Activated CD4-positive, alpha-beta T cell treated with anti-CD3 and anti-CD28 coated beads, Interleukin-2, amount 10 ng/mL, durations not matched to agents 7 days and 5 days (primary cell): ENCODE measurements at places on chromosomes 11 and 22. TPM values are rescaled to one million over a fixed set of nuclear protein-coding genes. Genes with fewer than 3 reads are reported as not detected.

GVQW3 gene
- total RNA-seq: 5.5 TPM

SEC14L6 gene
- not detected for total RNA-seq

FAM227A gene
- not detected for total RNA-seq

KCTD14 gene
- total RNA-seq: 0.19 TPM

RELT gene
- total RNA-seq: 22.0 TPM

TIGD3 gene
- 0.42 TPM for total RNA-seq

OR51B5 gene
- total RNA-seq: not detected

RAB39A gene
- not detected for total RNA-seq

MOGAT2 gene
- not detected for total RNA-seq

KCNC1 gene
- total RNA-seq: not detected

MAPK12 gene
- total RNA-seq: 2.9 TPM

DDB1 gene
- 222 TPM for total RNA-seq

ZNF215 gene
- 0.96 TPM for total RNA-seq

VPREB1 gene
- total RNA-seq: not detected

TNRC6B gene
- 65.2 TPM for total RNA-seq

OR10A2 gene
- not detected for total RNA-seq
